ENCODE measurements at places on chromosomes 1 and 21.

- no peak for DNase-seq
Observed at GRCh38 chr1:98055457-98055856, 134.6 kb upstream of the DPYD start.

GRCh38 chr21:41443562-41443961, 17.5 kb downstream of the MX1 start:
- no peak for DNase-seq

DNA sequence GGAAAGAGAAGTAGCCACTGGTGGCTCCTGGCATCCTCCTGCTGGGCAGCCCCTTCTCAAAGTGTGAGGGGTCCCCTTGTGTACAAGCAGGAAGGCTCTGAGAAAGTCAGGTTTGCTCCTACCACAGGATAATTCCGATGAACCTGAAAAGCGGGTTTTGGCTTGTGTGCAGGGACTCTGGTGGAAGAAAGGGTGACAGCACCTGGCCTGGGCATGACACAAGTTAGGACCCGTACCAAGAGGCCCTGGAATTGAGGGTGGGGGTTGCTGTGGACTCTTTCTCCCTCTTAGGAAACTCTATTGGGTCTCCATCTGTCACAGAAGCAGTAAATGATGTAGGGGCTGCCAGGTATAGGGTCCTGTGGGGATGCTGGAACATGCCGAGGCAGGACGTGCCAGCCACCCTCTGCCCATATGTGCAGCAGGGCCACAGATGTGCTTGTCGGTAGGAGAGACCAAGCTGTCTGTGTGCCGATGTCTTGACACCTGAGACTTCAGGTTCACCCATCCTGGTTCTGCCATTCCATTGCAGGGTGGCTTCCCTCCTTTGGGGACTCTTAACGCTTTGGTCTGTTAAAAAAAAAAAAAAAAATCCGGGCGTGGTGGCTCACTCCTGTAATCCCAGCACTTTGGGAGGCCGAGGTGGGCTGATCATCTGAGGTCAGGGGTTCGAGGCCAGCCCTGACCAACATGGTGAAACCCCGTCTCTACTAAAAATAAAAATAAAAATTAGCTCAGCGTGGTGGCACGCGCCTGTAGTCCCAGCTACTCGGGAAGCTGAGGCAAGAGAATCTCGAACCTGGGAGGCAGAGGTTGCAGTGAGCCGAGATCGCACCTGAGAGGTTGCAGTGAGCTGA, 9.8 kb downstream of the C1orf35 start:
- no peak for DNase-seq

DNA sequence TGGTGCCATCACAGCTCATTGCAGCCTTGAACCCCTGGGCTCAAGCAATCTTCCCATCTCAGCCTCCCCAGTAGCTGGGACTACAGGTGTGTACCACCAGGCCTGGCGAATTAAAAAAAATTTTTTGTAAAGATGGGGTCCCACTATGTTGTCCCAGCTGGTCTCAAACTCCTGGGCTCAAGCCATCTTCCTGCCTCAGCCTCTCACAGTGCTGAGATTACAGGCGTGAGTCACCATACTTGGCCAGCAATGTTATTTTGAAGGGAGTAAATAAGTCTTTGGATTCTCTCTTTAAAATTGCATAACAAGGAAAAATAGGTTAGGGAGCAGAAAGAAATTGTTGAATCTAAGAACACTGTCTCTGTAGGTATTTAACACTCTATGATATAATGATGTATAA, 111.3 kb downstream of the RPS6KC1 start:
- DNase-seq: no peak

DNA sequence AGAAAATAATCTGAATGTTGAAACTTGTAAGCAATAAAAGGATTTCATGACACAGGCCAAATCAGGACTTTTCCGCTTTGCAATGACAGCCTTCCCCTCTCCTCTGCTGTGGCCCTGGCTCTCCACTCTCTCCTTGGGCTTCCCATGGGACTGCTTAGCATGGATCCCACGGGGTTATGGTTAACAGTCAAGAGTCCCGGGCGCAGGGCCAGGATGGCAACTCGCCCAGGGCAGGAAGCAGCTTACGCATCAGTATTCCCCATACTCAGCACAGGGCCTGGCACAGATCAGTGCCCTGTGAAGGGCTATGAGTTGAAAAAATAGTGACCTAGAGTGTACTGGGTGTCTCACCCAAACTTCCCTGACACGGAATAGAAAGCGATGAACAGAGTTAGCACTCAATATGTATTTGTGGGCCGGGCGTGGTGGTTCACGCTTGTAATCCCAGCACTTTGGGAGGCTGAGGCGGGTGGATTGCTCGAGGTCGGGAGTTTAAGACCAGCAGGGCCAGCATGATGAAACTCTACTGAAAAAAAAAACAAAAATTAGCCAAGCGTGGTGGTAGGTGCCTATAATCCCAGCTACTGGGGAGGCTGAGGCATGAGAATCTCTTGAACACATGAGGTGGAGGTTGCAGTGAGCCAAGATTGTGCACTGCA, 29.1 kb upstream of the GRHL3 start:
- DNase-seq: no peak

GRCh38 chr1:11817192-11817591, 11.2 kb downstream of the CLCN6 start:
- no peak for DNase-seq

GRCh38 chr1:202158810-202159533, 1.4 kb downstream of the PTPN7 start:
- no peak for DNase-seq
